Uterine smooth muscle cell (primary cell): ENCODE measurements at places on chromosomes 7 and 10. TPM values are rescaled to one million over a fixed set of nuclear protein-coding genes. Genes with fewer than 3 reads are reported as not detected.

CUTC gene
- total RNA-seq = 30.7 and 42.4 TPM in 2 replicates

PRLHR gene
- 0.12 TPM in 1 of 2 replicates, not detected in the other for total RNA-seq

SH2D4B gene
- total RNA-seq = not detected in 2 replicates

TEX36 gene
- not detected in 2 replicates for total RNA-seq

PAOX gene
- 4.0 and 9.2 TPM in 2 replicates for total RNA-seq

GPNMB gene
- 145 and 280 TPM in 2 replicates for total RNA-seq

EPHA1 gene
- 0.12 and 0.33 TPM in 2 replicates for total RNA-seq

NRAP gene
- total RNA-seq = not detected in 2 replicates
